NCI-H524 treated with DMSO at 0.1 percent for 48 hours (cell line): ENCODE measurements at places on chromosomes 7 and 10.

DNA sequence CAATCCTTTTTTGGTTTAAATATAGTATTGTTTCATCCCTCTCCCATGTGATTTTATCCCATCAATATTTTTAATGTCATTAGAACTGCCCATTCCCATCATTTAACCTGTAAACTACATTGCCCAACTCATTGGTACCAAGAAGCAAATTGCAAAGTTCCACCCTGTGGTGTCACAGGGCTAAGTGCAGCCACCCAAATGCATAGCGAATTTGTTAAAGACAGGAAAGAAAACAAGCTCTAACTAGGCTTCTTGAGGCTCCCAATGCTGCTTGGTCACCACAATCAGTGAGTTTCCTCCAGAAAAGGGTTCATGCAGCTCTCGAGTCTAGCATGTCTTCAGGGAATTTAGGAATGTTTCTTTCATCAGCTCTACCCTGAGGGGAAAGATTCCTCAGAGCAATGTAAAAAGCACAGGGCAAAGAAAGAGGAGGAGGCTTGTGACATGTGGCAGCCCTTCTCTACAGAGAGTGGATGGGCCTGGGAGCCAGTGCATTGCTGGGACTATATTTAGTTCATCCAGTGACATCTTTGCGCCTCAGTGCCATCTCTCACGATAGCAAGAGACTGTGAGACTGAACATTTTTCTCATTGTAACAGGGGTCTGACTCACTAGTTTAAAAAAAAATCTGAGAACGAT, 58.1 kb downstream of the CAV1 start:
- no peak for DNase-seq

GRCh38 chr7:142983825-142984224, 21.7 kb upstream of the KEL start:
- DNase-seq: no peak

DNA sequence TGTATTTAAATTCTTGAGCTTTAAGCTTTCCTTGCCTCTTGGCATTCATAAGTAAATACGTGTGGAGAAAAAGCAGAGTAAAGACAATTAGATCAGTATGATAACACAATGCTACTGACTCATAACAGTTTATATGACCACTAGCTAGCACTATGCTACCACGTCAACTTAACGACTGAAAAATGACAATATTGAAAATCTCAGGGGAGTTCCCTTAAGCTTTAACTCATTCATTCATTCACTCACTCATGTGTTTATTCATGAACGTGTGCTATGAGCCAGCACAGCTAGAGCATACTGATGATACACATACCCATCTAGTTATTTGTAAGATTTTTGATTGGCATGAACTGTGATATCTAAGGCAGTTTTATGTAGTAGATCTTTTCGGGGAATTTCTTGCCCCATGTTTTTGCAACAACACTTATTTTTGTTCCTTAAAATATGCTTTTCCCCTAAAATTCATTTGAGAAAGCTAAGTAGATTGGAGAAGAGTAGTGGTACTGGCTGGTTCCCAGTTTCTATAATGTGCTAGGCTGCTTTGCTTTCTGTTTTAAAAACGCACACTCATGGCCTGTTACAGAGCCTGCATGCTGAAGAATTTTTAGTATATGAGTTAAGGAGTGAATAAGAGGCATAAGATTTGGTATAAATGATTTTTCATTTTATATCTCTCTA, 57.4 kb upstream of the ACBD5 start:
- no peak for DNase-seq

GRCh38 chr7:18547509-18548187, 52.1 kb downstream of the HDAC9 start:
- no peak for DNase-seq

- no peak for DNase-seq
Observed at GRCh38 chr10:132624061-132624846, 86.7 kb downstream of the INPP5A start.

- no peak for DNase-seq
Observed at GRCh38 chr10:33235251-33235884, 99.1 kb downstream of the NRP1 start.

GRCh38 chr7:70285187-70285586, 686.9 kb downstream of the AUTS2 start:
- DNase-seq: no peak

DNA sequence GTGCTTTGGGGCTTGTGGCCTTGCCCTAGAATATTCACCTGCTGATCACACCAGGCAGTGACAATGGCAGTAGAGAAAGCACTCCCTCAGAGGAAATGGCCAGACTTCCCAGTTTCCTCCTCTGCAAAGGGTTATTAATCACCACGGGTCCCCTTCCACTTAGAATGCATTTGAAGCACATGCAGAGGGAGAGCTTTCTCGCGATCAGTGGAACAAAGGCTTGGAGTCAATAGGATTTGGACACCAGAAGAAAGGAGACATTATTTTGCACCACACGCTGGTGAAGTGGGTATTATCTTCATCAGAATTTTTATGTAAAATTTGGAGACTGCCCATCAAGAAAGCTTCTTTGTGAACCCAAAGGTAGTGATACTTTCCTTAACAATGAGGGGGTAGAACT, 35.4 kb upstream of the INHBA start:
- DNase-seq: no peak

DNA sequence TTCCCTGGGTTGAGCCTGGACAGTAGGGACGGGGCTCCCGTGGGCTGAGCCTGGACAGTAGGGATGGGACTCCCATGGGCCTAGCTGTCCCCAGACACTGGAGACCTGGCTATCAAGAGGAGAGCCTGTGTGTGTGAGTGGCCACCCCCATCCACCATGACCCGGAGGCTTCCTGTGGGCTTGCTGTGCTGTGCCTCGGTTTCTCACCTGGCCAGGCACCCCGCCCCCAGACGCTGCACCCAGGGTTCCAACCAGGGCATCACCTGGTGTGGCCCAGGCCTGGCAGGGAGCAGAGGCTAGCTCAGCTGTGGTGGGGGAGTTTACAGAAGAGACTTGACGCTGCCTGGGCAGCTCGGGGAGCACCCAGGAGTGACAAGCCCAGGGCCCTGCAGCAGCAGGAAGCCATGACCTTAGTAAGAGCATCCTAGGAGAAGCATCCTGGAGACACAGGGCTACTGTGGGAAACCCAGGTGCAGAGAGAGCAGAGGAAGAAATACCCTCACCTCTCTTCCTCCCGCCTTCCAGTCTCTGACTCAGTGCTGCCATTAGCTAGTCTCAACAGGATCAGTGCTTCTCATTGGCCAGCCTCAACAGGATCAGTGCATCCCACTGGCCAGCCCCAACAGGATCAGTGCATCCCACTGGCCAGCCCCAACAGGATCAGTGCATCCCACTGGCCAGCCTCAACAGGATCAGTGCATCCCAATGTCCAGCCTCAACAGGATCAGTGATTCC, 61.0 kb downstream of the PDGFA start:
- no peak for DNase-seq

DNA sequence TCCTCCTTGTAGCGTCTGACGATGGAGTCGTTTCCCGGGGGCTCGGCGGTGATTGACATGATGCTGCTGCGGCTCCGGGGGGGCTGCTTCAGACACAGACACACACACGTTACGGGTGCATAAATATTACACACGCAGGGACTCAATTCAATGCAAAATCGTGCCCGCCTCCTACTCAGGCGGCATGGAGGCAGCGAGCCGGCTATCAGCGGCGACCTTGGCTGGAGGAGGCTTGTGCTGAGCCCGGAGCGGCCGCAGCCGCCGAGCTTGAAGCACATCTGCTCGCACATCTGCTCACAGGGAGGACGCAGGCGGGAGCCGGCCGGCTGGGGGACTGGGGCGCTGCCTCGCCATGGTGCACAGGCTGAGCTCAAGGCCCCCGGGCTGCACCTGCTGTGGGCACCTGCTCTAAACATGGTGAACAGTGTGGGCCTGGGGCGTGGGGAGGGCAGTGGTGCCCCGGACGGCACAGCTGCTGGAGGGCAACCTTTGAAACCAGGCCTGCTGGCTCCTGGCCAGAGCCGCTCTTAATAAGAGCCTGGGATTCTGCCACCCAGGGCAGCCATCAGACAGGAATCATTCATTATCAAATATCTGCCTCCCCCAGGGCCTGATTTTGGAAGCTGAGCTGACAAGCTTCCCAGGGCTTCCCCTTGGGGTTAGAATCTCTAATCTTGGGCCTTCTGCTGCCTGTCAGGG, 84.7 kb upstream of the GNA12 start:
- DNase-seq: no peak

GRCh38 chr7:137975768-137976167, 26.1 kb downstream of the CREB3L2 start:
- no peak for DNase-seq

DNA sequence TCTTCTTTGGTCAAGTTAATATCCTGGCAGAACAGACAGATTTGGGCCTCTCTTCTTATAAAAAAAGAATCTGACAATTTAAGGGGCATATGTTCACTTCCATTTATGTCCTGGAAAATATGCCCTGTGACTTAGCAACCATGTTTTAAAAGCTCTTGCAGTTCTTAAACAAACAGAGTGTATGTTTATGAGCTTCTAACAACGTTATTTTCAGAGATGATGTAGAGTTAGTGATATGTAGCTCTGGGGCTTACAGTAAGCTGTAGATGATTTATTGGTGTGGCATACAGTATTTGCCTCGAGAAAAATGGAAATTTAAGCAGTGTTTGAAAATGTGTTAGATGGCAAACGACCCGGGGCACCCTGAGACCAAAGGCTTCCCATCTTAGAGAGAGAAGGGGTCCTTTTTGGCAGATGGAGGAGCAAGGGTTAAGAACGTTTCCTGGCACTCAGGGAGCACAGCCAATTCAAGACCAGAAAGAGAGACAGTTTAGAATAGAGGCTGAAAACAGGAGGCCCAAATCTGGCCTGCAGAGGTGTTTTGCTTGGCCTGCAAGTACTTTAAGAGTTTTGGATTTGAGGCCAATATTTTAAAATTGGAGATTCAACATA, 397.5 kb downstream of the KCNMA1 start:
- DNase-seq: no peak

GRCh38 chr10:86480571-86480970, 41.0 kb downstream of the WAPL start:
- DNase-seq: no peak

GRCh38 chr10:46014683-46015405, 15.6 kb downstream of the NCOA4 start:
- DNase-seq: no peak
